GM23248 (cell line): ENCODE measurements at places on chromosomes 2 and 18. TPM values are rescaled to one million over a fixed set of nuclear protein-coding genes. Genes with fewer than 3 reads are reported as not detected.

DNA sequence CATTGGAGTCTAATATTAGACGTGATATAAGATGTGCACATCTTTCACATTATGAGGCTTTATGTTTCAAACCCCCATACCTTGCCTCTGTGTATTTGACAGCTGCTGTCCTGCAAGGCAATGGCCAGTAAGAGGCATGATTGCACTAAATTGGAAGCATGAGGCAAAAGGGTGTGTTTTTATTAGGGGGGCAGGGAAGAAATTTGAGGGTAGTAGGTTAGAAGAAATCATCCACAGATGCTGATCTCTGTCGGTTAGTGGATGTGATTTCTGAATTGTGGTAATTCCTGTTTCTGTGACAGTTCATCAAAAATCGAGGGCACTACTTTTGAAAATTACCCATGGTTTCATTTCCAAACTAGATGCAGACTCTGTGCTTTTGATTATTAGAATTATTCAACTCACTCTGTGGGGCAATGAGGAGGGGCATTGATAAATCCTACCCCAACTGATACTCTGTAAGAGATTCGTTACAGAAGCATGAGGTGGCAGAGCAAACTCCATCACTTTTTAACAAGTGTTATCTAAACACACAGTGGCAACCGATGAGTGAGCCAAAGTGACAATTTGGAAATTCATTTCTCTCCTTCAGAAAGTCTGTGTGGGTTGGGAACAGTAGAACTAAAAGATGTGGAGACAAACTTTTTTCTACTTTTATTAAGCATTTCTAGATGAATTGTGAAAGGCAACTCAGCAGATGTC is 453.0 kb downstream of the ARHGAP15 start:
- H3K36me3 ChIP-seq: no peaks in the 10 kb centered on the region
- H3K27ac ChIP-seq: no peak overlapping the region
- no peaks in the 10 kb centered on the region for H3K27me3 ChIP-seq
- DNase-seq: peak; percentile 47
- peak overlapping the region; percentile 56 for H3K4me3 ChIP-seq

- no peak for DNase-seq
- H3K27ac ChIP-seq: no peak overlapping the region
- H3K4me1 ChIP-seq: peaks cover 37% of the 10 kb centered on the region
- no peak overlapping the region for H3K4me3 ChIP-seq
- no peaks in the 10 kb centered on the region for H3K36me3 ChIP-seq
These were observed 21.4 kb downstream of the SP3 start for GRCh38 chr2:173943738-173944137.

GRCh38 chr2:161223139-161223732 is 63.0 kb downstream of the TANK start:
- peaks cover 14% of the 10 kb centered on the region for H3K4me1 ChIP-seq
- no peak overlapping the region for H3K4me3 ChIP-seq
- peak; percentile 64 for DNase-seq
- no peaks in the 10 kb centered on the region for H3K27me3 ChIP-seq
- H3K36me3 ChIP-seq: peaks cover 46% of the 10 kb centered on the region

GRCh38 chr2:45211636-45212035 is 202.4 kb upstream of the SIX2 start:
- H3K4me3 ChIP-seq: no peak overlapping the region
- no peaks in the 10 kb centered on the region for H3K36me3 ChIP-seq
- H3K4me1 ChIP-seq: no peaks in the 10 kb centered on the region
- peaks cover 21% of the 10 kb centered on the region for H3K27me3 ChIP-seq
- no peak overlapping the region for H3K27ac ChIP-seq

GRCh38 chr18:62550746-62551145 is 27.9 kb downstream of the ZCCHC2 start:
- H3K4me1 ChIP-seq: 0 out of 2 replicates have a peak, but pooled peaks cover 6% of the 10 kb centered on the region
- H3K4me3 ChIP-seq: no peak overlapping the region
- H3K27me3 ChIP-seq: no peaks in the 10 kb centered on the region
- 0 out of 2 replicates have a peak, but pooled peaks cover 4% of the 10 kb centered on the region for H3K36me3 ChIP-seq
- H3K27ac ChIP-seq: no peak overlapping the region
- DNase-seq: no peak

- H3K4me1 ChIP-seq: no peaks in the 10 kb centered on the region
- no peaks in the 10 kb centered on the region for H3K36me3 ChIP-seq
- H3K27ac ChIP-seq: no peak overlapping the region
- H3K4me3 ChIP-seq: no peak overlapping the region
- H3K27me3 ChIP-seq: no peaks in the 10 kb centered on the region
These were observed 141.0 kb downstream of the INHBB start for GRCh38 chr2:120486946-120487345.

DNA sequence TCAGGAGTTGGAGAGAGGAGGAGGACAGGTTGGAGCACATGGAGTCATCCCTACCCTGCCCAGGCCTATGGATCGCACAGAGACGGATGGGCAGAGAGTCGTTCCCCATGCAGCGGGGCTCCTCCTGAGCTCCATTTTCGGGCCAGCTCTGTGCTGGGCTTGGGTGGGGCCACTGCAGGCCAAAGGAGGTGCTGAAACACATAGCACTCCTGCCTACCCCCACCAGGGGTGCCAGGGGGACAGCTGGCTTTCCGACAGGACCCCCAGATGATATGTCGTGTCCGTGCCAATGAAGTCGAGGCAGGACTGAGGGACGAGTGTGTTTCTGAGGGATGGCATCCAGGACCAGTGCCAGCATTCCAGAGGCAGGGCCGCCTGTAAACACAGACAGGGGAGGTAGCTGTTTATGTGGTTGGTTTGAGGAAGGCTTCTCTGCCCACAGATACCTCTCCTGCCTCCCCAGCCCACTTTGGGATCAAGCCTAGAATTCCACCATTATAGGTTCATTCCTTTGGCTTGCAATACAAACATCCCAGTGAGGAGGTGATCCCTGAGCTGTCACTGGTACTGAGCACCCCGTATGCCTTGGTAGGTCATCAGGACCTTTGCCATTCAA is 116.6 kb downstream of the GLI2 start:
- no peaks in the 10 kb centered on the region for H3K27me3 ChIP-seq
- H3K27ac ChIP-seq: no peak overlapping the region
- H3K36me3 ChIP-seq: 0 out of 2 replicates have a peak, but pooled peaks cover 9% of the 10 kb centered on the region
- no peak overlapping the region for H3K4me3 ChIP-seq
- no peaks in the 10 kb centered on the region for H3K4me1 ChIP-seq
- no peak for DNase-seq

GRCh38 chr18:59646228-59646962 is 50.8 kb downstream of the CCBE1 start:
- H3K27me3 ChIP-seq: no peaks in the 10 kb centered on the region
- H3K36me3 ChIP-seq: no peaks in the 10 kb centered on the region
- H3K27ac ChIP-seq: no peak overlapping the region
- DNase-seq: peak; percentile 26
- H3K4me1 ChIP-seq: peaks cover 11% of the 10 kb centered on the region

DNA sequence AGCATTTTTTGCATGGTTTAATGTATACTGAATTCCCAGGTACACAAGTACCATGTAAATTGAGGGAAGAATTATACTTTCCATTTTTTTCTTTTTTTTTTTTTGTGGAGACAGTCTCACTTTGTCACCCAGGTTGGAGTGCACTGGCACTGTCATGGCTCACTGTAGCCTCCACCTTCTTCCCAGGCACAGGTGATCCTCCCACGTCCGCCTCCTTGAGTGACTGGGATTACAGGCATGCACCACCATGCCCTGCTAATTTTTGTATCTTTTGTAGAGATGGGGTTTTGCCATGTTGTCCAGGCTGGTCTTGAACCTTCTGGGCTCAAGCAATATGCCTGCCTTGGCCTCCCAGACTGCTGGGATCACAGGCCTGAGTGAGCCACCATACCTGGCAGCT is 3.8 kb downstream of the HSPE1 start:
- no peak for DNase-seq
- H3K4me3 ChIP-seq: no peak overlapping the region
- H3K4me1 ChIP-seq: peaks cover 13% of the 10 kb centered on the region
- H3K27ac ChIP-seq: no peak overlapping the region

DNA sequence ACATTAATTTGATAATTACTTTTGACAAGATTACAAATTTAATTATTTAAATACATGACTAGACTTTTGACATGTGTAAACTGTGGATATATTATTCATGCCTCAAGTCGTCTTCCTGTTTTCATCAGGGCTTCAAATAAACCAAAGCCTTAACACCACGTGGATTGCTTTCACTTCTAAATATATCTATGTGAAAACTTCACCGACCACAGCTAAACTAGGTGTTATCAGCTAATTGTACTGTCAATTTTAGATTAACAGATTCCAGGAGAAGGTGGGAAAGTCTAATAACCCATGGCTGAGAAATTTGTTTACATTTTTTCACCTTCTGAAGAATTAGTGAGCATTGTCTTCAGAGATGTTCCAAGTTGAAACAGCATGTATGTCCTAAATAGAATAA is 494.7 kb upstream of the FAM98A start:
- H3K27ac ChIP-seq: no peak overlapping the region
- no peak for DNase-seq
- no peak overlapping the region for H3K4me3 ChIP-seq
- H3K4me1 ChIP-seq: no peaks in the 10 kb centered on the region
- no peaks in the 10 kb centered on the region for H3K36me3 ChIP-seq

- H3K27ac ChIP-seq: no peak overlapping the region
- DNase-seq: no peak
- peaks cover 6% of the 10 kb centered on the region for H3K4me1 ChIP-seq
- H3K36me3 ChIP-seq: no peaks in the 10 kb centered on the region
- no peak overlapping the region for H3K4me3 ChIP-seq
These were observed 13.8 kb upstream of the PLA2R1 start for GRCh38 chr2:160076241-160076640.

DNA sequence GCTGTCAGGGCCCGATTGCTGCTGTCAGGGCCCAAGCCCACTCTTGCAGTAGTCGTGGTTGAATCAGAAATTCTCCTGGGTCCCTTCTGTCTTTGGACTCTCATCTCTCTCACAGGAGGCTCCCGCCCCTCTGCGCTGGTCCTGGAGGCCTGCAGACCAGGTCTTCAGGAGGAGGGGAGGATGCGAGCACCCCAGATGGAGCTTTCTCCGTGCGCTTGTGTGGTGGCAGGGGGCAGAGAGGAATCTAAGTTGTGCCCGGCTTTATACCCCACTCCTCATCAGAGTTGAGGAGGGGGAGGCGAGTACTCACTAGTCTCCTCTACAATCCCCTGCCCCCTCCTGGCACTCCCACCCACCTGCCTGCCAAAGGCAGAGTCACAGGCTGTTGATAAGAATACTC is 10.4 kb downstream of the EN1 start:
- H3K4me3 ChIP-seq: no peak overlapping the region
- DNase-seq: no peak
- no peak overlapping the region for H3K27ac ChIP-seq
- H3K36me3 ChIP-seq: peaks cover 9% of the 10 kb centered on the region; the same call in 1 of the 2 replicates
- no peaks in the 10 kb centered on the region for H3K27me3 ChIP-seq

DNA sequence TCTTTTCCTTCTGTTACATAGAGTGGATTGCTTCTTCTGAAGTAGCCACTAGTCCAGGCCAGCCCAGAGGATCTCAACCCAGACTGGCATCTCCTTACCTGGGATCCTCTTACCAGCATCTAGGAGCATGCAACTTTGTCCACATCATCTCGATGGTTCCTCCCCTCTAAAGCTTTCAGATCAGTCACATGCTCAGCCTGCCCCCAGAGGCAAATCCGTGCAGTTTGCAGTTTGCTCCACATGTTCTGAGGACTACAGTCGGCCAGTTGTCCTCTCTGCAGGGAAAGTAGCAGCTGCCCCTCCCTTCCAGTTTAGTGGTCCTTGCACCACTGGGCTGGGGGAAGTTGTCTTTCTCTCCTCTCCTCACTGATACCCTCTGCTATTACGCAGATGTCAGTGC is 259.8 kb upstream of the APCDD1 start:
- no peaks in the 10 kb centered on the region for H3K27me3 ChIP-seq
- DNase-seq: peak; percentile 26
- 0 out of 2 replicates have a peak, but pooled peaks cover 3% of the 10 kb centered on the region for H3K4me1 ChIP-seq
- H3K36me3 ChIP-seq: no peaks in the 10 kb centered on the region

GRCh38 chr18:56803051-56803450 is 151.9 kb downstream of the WDR7 start:
- H3K27me3 ChIP-seq: no peaks in the 10 kb centered on the region
- no peak overlapping the region for H3K4me3 ChIP-seq
- no peak overlapping the region for H3K27ac ChIP-seq

- H3K4me1 ChIP-seq: 0 out of 2 replicates have a peak, but pooled peaks cover 7% of the 10 kb centered on the region
- H3K27me3 ChIP-seq: no peaks in the 10 kb centered on the region
- H3K27ac ChIP-seq: no peak overlapping the region
- DNase-seq: no peak
These were observed 39.3 kb downstream of the CENPO start for GRCh38 chr2:24832521-24832920.

DNA sequence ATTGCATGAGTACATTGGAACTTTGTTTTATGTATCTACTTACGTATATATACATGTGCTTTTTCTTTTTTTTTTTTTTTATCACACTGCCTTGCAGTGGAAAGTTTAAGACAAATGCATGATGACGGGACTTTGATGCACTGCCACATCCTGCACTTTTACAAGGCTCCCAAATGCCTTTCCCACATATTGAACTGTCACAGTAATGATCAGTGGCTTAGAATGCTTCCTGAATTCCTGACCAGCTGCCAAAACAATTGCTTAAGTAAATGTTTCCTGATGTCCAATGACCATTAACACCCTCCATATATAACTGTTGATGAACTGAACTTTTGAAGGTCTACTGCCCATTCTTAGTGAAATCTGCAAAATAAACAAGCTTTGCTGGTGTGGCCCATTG is 60.2 kb downstream of the LYPD6B start:
- H3K4me3 ChIP-seq: no peak overlapping the region
- peak; percentile 54 for DNase-seq
- H3K4me1 ChIP-seq: peaks cover 42% of the 10 kb centered on the region
- H3K36me3 ChIP-seq: no peaks in the 10 kb centered on the region
- H3K27ac ChIP-seq: no peak overlapping the region

DNA sequence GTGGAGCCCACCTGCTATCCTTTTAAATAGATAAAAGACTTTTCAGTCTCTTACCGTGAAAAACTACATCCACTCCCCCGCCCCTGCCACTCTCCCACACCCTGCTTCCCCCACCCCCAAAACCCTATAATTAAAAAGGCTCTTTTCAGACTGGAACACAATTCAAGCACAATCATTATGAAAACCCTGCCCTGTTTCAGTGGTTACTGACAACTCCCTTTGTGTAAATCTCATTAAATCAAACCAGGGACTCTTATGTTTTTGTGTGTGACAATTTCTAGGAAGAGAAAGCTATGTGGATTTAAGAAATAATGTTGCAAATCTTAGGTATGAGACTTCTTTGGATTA is 21.0 kb upstream of the ZNF532 start:
- no peaks in the 10 kb centered on the region for H3K4me1 ChIP-seq
- DNase-seq: no peak
- H3K4me3 ChIP-seq: no peak overlapping the region
- no peaks in the 10 kb centered on the region for H3K36me3 ChIP-seq

GRCh38 chr18:33755931-33756560 is 178.0 kb downstream of the ASXL3 start:
- no peaks in the 10 kb centered on the region for H3K27me3 ChIP-seq
- no peaks in the 10 kb centered on the region for H3K36me3 ChIP-seq
- H3K27ac ChIP-seq: peak overlapping the region; percentile 73
- H3K4me1 ChIP-seq: peaks cover 22% of the 10 kb centered on the region

RSAD2 gene
- not detected in 2 replicates for polyA plus RNA-seq

PCARE gene
- not detected in 2 replicates for polyA plus RNA-seq

ST8SIA5 gene
- polyA plus RNA-seq: not detected in 2 replicates

ANO7 gene
- 2.6 TPM in 2 replicates for polyA plus RNA-seq

PRKAG3 gene
- polyA plus RNA-seq: not detected in 2 replicates

RAD51AP2 gene
- polyA plus RNA-seq: not detected in 2 replicates

GKN2 gene
- not detected in 2 replicates for polyA plus RNA-seq

DPP4 gene
- 30.1 and 31.6 TPM in 2 replicates for polyA plus RNA-seq

PJVK gene
- polyA plus RNA-seq: 1.3 and 1.6 TPM in 2 replicates

CABYR gene
- 3.6 and 4.5 TPM in 2 replicates for polyA plus RNA-seq

CTAGE1 gene
- polyA plus RNA-seq: 0.06 TPM in 1 of 2 replicates, not detected in the other

FABP1 gene
- not detected in 2 replicates for polyA plus RNA-seq

HOXD12 gene
- polyA plus RNA-seq: 0.14 and 0.19 TPM in 2 replicates
